ENCODE measurements at places on chromosomes 1 and 21.

GRCh38 chr1:248627971-248628844, 6.7 kb downstream of the OR2T11 start:
- no peak for DNase-seq

DNA sequence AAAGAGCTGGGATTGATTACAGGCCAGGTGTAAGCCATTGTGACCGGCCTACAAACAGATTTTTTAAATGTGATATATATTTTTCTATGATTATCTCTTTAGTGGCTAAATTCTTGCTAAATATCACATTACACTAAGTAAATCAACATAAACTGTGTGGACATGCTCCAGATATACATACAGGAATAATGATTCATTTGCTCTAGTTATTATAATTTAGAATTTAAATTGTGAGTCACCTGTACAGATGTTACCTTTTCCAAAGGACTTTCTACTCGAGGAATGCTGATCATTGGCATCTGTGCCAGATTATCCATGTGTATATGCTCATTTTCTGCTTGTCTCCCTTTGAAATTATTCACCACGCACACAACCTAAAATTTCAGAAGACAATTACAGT, 90.1 kb downstream of the PLPPR5 start:
- DNase-seq = no peak

- DNase-seq = no peak
Measured at GRCh38 chr1:22709227-22709626, 1.4 kb upstream of the EPHB2 start.

- no peak for DNase-seq
Measured at GRCh38 chr1:168771104-168771630, 42.2 kb upstream of the DPT start.

DNA sequence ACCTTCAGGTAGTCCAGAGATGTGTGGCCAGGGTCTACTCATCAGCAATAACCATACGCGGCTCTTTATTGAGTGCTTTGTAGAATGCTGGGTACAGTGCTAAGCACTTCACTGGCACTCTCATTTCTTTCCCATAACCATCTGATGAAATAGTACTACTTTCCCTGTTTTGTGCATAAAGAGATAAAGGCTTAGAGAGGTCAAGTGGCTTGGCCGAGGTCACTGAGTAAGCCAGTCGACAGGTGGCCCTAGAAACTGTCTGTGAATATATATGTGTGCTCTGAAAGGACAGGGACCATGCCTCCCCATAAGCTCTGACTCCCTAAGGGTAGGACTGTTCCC, 52.8 kb downstream of the NENF start:
- no peak for DNase-seq

Data from stimulated activated CD4-positive, alpha-beta T cell treated with anti-CD3 and anti-CD28 coated beads, TNF-alpha, amount 100 ng/mL, for 1 hour (primary cell).